ELF-1 (cell line): ENCODE measurements at places on chromosomes 2 and 18.

DNA sequence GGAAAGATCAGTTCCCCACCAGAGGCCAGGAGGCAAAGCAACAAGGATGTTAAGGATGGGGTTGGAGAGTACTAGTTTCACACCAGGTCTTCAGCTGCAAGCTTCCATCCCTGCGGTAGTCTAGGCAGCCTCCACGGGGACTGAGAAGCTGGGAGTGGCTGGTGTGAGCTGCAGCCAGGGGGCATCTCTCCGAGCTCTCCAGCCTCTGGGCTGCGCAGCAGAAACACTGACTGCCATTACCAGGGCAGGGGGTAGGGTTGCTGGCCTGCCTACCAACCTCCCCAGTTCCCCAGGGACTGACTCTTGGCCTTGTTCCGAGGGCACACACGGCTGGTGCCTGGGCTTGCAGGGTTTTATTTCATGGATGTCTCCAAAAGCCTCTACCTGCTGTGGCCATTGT lies 15.9 kb downstream of the GATA6 start:
- peak; percentile 59 for DNase-seq

DNA sequence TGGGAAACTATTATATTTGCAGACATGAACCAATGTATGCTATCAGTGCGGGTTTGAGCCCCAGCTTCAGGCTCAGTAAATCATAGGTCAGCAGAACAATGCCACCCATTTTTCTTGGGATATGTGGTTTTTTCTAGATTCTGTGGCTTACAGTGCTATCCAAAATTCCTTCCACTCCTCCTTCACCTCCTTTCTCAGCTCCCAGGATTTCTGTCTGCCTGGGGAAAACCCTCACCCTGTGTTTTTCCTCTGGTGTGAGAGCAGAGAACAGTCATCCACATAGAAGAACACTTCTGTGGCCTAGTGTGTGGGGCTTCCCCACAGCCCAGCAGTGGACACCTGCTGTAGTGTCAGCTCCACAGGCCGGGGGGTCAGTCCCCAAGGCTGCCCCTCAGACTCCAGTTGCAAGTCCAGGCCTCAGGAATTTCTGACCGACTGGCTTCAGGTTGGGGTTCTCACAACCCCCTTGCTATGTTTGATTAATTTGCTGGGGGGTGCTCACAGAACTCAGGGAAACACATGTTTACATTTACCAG lies 238.2 kb downstream of the LDLRAD4 start:
- DNase-seq = no peak

DNA sequence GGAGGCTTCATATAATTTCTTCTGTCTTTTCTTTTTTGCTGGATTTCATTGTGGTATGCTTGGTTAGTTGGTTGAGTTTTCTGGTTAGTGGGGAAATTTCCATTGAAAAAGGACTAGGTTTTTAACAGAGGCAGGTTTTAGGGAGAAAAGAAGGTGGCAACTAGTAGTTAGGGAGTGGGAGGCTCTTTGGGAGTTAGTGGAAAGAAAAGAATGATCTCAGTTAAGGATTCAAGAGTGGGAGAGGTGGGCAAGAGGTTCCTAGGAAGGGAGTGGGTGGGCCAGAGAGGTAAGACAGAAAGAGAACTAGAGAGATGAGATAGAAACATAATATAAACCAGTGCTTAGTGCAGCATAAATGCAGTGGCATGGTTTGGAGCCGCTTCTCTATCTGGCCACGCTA lies 96.9 kb downstream of the SPTBN1 start:
- no peak for DNase-seq

- DNase-seq = no peak
Measured at GRCh38 chr2:106851087-106851874, 34.7 kb downstream of the ST6GAL2 start.

GRCh38 chr18:41765460-41765859 lies 189.6 kb upstream of the PIK3C3 start:
- no peak for DNase-seq

DNA sequence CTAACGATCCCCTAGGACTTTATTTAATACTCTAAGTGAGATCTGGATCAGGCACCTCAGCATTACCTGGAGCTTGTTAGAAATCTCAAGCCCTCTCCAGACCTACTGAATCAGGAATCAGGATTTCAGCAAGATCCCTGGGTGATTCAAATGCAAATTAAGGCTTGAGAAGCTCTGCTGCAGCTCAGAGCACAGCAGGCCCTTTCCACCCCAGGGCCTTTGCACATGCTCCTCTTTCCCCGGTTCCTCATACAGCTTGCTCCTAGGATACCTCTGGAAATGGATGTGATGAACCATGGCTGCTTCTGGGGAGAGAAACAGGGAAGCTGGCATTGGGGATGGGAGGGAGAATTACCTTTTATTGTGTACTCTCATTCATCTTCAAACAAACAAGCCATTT lies 40.3 kb upstream of the MGAT4A start:
- peak; percentile 41 for DNase-seq
